NCI-H526 treated with DMSO at 0.1 percent for 48 hours (cell line): ENCODE measurements at places on chromosomes 5 and 9.
A peak's percentile ranks its signal among the peaks of the same experiment; 100 is the strongest.

- no peak for DNase-seq
These were observed 77.3 kb downstream of the MAMDC2 start for GRCh38 chr9:70120834-70121510.

DNA sequence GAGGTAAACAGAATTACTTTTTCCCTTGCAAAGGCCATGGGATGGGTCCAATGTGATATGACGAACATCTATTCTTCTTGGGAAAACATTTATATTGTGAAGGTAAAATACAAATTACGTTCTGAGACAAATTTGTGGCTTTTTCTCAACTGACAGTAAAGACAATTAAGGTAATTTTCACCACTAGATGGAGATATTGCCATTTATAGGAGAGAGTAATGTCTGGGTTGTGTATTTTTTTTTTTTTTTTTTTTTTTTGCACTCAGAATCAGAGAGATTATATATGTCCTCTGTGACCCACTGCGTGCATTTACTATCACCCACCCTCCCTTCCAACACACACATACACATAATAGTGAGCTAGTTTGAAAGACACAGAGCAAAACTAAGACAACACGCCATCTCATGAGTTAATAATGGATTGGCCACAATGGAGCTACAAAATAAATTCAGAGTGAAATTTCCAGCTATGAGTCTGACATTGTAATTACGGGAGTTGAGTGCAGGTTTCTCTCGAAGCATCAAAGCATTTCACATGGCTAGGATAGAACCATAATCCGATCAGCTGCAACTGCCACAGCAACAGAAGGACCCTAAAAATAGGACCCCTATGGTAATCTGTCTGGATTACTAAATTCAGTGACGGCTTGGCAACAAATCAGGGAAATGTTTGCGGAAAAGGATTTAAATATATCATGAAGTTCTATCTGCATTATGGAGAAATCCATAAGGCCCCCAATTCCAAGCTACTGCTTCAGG is 49.2 kb downstream of the ANXA1 start:
- no peak for DNase-seq

GRCh38 chr9:135030566-135031226 is 56.8 kb upstream of the OLFM1 start:
- DNase-seq = no peak

DNA sequence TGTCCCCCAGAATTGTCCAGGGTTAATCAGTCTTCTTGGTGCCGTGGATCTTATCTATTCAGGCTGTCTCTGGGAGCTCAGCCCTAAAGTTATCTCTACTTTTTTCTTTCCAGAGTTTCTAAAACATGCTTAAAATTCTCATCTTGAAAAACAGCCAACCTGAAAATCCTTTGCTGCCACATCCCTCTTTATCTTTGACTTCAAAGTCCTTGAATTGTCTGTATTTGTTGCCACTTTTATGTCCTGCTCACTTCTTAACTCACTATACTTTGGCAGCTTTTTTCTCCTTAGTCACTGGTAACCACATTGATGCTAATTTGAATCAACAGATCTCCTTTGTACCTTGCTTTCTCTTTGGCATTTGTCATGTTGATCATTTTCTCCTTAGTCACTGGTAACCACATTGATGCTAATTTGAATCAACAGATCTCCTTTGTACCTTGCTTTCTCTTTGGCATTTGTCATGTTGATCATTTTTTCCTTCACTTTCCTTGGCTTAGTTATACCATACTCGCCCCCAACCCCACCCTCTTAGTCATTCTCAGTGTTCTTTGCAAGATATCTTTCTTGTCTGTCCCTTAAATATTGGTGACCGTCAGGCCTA is 8.5 kb downstream of the DMXL1 start:
- DNase-seq = no peak

- DNase-seq = no peak
These were observed 40.4 kb upstream of the APC start for GRCh38 chr5:112697322-112697721.

- no peak for DNase-seq
These were observed 705 bp downstream of the SEPTIN8 start for GRCh38 chr5:132776131-132776937.

- DNase-seq = no peak
These were observed 16.4 kb upstream of the SPINK6 start for GRCh38 chr5:148186248-148187003.

DNA sequence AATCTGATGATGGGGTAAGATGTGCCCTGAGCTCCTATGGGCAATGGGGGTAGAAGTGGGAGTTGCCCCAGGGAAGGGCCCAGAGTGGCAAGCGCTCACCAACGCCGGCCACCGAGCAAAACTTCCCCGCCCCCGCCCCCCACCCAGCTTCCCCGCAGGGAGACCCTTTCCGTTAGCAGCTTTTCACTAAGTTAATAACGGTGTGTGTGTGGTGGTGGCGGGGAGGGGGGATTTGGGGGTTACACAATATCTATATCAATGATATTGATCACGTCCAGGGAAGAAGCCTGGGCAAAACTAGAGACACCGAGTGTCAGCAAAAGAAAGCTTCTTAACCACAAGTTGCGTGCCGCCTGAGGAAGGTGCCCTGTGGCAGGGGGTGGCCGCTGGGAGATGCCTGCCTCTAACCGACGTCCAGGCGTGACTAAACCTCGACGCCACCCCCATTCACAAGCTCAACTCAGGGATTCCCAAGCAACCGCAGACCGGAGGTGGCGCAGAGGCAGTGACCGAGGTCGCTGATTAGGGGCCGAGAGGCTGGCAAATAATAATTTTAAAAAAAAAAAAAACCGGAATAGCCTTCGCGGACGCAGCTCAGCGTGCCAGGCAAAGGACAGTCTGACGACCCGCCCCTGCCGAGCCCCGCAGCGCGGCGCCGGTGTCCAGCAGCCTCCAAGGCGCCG is 222.6 kb downstream of the MEF2C start:
- DNase-seq = peak; percentile 77

- DNase-seq = no peak
These were observed 66.3 kb upstream of the NFIB start for GRCh38 chr9:14380061-14380836.

DNA sequence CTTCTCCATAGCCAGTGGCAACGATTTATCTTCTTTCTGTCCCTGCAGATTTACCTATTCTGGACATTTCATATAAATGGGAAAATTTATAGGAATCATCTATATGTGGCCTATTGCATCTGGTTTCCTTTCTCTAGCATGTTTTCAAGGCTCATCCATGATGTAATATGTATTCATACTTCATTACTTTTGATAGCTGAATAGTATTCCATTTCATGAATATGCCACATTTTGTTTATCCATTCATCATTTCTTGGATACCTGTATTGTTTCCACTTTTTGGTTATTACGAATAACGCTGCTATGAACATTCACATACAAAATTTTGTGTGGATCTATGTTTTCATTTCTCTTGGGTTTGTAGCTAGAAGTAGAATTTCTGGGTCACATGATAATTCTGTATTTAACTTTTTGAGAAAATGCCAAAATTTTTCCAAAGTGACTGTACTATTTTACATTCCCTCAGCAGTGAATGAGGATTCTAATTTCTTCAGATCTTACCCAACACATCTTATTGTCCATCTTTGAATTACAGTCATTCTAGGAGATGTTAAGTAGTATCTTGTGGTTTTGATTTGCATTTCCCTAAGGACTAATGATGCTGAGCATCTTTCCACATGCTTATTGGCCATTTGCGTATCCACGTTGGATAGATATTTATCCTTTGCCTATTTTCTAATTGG is 3.6 kb downstream of the IARS1 start:
- no peak for DNase-seq

GRCh38 chr5:30156156-30156555 is 1037.3 kb upstream of the CDH6 start:
- no peak for DNase-seq

GRCh38 chr5:112647428-112647827 is 90.3 kb upstream of the APC start:
- no peak for DNase-seq

DNA sequence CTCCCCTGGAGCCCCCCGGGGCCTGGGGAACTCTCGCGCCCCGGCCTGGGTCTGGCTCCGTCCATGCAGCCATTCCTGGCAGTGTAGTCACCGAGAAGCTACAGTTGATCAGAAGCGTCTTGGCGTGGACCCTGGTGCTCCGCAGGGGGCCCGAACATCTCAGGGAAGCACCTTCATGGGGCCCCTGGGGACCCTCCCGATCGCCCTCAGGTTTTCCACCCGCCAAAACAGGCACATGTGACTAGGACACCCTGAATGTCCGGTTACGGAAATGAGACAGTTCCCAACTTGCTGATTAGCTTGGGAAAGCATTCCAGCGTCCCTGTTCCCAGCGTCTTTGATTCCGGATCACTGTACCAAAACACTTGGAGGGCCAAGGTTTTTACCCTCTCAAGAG is 472 bp downstream of the FBXO4 start:
- DNase-seq = no peak

DNA sequence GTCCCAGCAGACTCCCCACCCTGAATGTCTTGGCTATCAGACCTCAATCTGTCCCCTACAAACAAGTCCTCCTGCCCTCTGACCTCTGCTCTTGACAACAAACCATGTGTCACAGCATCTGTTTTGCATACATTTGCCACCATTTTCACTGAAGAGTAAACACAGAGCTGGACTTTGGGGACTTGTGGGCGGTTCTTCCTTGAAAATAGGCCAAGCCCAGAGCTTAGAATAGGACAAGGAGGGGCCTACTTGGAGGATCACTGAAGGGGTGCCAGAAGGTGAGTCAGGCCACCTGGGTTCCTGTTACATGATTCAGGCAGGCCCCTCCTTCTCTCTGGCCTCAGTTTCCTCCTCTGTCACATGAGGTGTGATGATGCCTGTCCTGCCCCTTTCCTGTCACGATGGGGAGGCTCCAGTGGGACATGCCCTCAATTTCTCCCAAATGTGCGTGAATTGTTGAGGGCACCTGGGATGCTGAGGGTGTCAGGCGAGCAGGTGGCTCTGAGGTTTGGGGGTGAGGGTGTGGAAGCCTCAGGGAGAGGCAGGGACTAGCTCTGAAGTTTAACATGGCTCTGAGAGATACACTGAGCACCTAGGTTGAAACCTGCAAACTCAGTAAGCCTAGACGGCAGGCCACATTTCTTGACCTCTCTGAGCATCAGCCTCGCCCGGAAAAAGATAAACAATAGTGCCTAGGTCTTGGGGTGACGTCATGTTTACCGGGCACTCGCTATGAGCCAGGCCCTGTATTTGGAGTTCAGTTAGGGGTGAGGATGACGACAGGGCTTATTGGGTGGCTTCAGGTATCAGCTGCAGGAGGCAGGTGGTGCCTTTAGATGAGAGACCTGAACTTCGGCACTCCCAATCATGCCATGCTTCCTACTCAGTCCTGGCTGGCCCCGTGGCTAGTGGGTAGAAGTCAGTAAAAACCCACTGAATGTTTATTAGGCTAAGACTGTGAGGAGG is 107.6 kb upstream of the PITX1 start:
- no peak for DNase-seq

DNA sequence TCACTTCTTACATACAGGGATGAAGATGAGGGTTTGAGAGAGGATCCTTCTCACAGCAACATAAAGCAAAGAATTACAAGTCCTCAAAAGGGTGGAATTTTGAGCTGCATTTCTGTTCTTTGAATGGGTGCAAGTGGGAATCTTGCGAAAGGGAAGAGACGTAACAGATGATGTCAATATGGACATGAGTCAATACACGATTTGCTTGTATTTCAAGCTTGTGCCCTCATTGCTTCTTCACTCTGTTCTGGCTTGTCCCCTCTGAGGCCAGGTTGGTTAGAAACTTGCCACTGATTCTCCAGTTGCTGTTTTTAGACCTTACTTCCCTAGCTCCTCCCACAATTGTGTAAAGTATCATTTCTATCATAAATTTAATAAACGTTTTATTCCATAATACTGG is 104.8 kb upstream of the CLINT1 start:
- no peak for DNase-seq

GRCh38 chr5:136080483-136081216 is 51.9 kb downstream of the TGFBI start:
- no peak for DNase-seq

DNA sequence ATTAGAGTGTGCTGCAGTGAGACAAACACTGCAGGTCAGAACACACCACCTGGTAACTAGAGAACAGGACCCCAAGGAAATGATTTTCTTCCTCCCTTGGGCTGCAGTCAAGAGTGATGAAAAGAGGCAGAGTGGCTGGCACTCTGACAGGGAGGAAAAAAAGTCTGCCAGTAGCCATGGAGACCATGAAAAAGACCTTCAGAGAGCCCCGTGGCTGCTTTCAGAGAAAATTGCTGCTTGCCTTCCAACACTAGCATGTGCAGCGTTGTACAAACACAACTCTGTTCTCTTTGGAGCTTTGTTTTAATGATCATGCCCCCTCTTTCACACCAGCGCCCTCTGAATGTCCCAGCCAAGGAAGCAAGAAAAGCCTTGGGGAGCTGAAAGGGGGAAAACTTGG is 68.8 kb downstream of the ANKRD55 start:
- DNase-seq = no peak

GRCh38 chr9:105708405-105708804 is 14.1 kb downstream of the TMEM38B start:
- DNase-seq = no peak

DNA sequence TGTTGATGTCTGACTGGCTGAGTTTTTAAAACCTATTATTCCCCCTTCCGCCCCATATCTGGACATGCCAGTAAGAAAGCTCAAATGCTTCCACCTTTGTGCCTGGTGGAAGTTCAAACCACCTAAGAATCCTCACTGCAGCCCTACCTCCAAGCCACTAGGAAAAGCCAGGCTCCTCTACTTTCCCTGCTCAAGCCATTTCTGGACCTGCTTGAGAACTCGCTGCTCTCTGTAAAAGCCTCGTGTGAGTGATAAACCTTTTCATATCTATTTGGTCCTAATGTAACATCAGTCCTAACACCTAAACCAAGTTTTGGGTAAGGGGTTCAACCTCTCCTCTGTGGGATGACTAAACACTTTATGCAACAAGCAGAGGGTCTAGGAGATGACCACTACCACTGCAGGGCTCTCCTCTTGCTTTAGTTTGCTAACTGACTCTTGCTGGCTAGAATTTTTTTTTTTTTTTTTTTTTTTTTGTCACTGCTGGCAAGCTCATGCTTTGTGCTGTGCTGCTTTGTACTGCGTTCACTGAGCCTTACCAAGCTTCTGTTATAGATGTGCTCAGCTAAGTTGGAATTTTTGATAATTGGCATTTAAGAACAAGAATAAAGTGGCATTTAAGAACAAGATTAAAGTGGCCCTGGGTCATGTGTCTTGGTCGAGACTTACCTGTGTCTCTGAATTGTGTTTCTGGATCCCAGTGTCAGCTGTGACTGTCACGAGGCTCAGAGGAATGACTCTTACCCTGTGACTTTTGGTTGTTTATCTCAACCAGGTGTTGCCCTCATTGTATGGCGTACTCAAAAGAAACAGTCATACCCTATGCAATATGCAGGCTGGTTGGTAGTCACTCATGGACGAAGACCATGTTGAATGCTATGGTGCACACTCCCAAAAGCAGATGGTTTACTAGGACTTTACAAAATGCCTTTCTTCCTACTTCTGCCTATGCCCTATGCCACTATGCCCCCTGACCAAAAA is 19.5 kb downstream of the TRIM32 start:
- no peak for DNase-seq

- DNase-seq = peak; percentile 34
These were observed 337.6 kb downstream of the BNC2 start for GRCh38 chr9:16532681-16533450.

- no peak for DNase-seq
These were observed 4.2 kb downstream of the SGCD start for GRCh38 chr5:156331181-156331580.

GRCh38 chr5:108074626-108075025 is 307.3 kb downstream of the FBXL17 start:
- no peak for DNase-seq
